Lower lobe of right lung (tissue), 2 donors: ENCODE measurements at places on chromosomes 2 and 18. TPM values are rescaled to one million over a fixed set of nuclear protein-coding genes. Genes with fewer than 3 reads are reported as not detected.
A peak's percentile ranks its signal among the peaks of the same experiment; 100 is the strongest.

GRCh38 chr2:239278361-239278760 lies 122.5 kb downstream of the HDAC4 start:
- no peaks in the 10 kb centered on the region for H3K36me3 ChIP-seq
- H3K4me3 ChIP-seq = no peak overlapping the region
- H3K27ac ChIP-seq = no peak overlapping the region
- H3K4me1 ChIP-seq = peaks cover 35% of the 10 kb centered on the region
- H3K27me3 ChIP-seq = no peaks in the 10 kb centered on the region
- no peak for DNase-seq

GRCh38 chr18:13161276-13161899 lies 57.2 kb upstream of the LDLRAD4 start:
- no peak overlapping the region for H3K27ac ChIP-seq
- no peak overlapping the region for H3K4me3 ChIP-seq
- DNase-seq = no peak
- H3K4me1 ChIP-seq = no peaks in the 10 kb centered on the region

- no peak for DNase-seq
- peaks cover 13% of the 10 kb centered on the region for H3K4me1 ChIP-seq
- no peak overlapping the region for H3K27ac ChIP-seq
- H3K4me3 ChIP-seq = no peak overlapping the region
These were observed 160.0 kb upstream of the TRIB2 start for GRCh38 chr2:12556762-12557161.

GRCh38 chr2:232196802-232197201 lies 181.7 kb upstream of the ALPP start:
- H3K27me3 ChIP-seq = no peaks in the 10 kb centered on the region
- H3K4me1 ChIP-seq = no peaks in the 10 kb centered on the region
- H3K4me3 ChIP-seq = no peak overlapping the region
- H3K36me3 ChIP-seq = peaks cover 16% of the 10 kb centered on the region

DNA sequence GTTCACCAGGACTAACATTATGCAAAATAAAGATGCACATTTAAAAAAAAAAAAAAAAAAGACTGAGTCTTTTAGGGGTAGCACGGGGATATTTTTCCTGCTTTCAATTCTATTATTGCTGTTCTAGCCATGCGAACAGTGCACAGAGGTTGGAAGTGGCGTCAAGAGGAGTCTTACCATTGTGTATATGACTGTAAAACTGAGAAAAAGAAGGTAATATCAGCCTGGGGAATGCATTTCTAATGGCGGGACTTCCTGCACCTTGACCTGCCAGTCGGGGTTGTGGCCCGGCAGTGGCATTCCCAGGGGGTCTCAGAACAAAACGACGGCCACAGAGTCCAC lies 48.5 kb upstream of the ATP6V1B1 start:
- peak overlapping the region; percentile 42 for H3K4me3 ChIP-seq
- H3K4me1 ChIP-seq = peaks cover 25% of the 10 kb centered on the region
- no peak for DNase-seq
- H3K36me3 ChIP-seq = no peaks in the 10 kb centered on the region
- no peak overlapping the region for H3K27ac ChIP-seq

GRCh38 chr2:68560545-68560944 lies 82.8 kb upstream of the PROKR1 start:
- no peaks in the 10 kb centered on the region for H3K4me1 ChIP-seq
- no peaks in the 10 kb centered on the region for H3K27me3 ChIP-seq
- H3K4me3 ChIP-seq = no peak overlapping the region

DNA sequence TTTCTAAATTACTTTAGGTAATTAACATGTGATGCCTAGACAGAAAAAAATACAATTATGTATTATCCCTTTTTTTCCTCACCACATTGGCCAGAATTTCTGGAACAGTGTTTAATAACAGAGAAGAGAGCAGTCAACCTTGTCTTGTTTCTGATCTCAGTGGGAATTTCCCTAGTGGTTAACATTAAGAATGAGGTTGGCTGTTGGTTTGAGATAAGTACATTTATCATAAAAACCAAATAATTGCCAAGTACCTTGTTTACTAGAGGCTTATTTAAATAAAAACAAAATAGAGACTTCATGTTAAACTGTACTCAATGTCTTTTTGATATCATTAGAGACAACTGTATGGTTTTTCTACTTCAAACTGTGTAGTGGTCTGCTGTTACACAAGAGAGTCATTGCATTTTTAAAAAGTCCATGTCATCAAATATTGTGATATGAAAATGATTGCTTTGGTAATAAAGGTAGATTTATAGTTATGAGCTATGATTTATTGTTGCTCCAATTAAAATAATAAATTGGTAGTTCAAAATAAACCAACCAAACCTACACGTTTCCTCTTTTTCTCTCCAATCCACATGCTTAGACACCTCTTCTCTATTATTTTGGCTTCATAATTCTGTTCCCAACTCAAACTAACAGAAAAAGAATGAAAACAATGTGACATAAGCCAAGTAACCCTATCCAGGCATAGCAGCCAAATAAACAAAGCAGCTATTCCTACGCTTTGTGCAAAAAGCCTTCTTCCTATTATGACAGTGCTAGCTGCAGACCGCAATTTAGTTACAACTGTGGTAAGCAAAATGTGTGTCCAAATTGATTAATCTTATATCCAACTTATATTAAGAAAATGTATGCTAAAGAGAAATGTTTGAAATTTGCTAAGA lies 20.9 kb upstream of the TANK start:
- H3K4me3 ChIP-seq = peak overlapping the region; percentile 44
- no peaks in the 10 kb centered on the region for H3K36me3 ChIP-seq
- no peaks in the 10 kb centered on the region for H3K27me3 ChIP-seq
- H3K27ac ChIP-seq = no peak overlapping the region
- no peak for DNase-seq

DNA sequence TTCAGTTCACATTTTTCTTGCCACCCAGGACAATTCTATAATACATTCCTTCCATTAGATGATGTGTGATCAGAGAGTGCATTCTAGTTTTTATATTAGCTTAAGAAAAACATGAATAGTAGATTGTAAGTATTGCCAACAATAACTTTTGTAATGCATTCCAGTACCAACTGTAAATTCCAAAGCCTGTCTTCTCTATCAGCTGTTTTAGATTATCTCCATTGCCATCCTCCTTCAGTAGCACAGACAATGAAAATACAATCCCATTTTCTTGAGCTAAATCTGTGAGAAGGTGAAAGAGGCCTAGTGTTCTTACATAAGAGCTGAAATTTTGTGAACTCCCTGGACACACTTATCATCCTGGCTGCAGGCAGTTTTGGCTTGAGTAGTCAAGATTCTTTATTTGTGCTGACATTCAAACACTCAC lies 103.9 kb downstream of the CCBE1 start:
- no peaks in the 10 kb centered on the region for H3K36me3 ChIP-seq
- H3K4me3 ChIP-seq = no peak overlapping the region
- no peak for DNase-seq
- H3K27me3 ChIP-seq = no peaks in the 10 kb centered on the region

- no peaks in the 10 kb centered on the region for H3K36me3 ChIP-seq
- no peaks in the 10 kb centered on the region for H3K27me3 ChIP-seq
- DNase-seq = no peak
- peak overlapping the region; percentile 80 for H3K27ac ChIP-seq
- no peak overlapping the region for H3K4me3 ChIP-seq
These were observed 114.3 kb upstream of the PPP1CB start for GRCh38 chr2:28637066-28638047.

DNA sequence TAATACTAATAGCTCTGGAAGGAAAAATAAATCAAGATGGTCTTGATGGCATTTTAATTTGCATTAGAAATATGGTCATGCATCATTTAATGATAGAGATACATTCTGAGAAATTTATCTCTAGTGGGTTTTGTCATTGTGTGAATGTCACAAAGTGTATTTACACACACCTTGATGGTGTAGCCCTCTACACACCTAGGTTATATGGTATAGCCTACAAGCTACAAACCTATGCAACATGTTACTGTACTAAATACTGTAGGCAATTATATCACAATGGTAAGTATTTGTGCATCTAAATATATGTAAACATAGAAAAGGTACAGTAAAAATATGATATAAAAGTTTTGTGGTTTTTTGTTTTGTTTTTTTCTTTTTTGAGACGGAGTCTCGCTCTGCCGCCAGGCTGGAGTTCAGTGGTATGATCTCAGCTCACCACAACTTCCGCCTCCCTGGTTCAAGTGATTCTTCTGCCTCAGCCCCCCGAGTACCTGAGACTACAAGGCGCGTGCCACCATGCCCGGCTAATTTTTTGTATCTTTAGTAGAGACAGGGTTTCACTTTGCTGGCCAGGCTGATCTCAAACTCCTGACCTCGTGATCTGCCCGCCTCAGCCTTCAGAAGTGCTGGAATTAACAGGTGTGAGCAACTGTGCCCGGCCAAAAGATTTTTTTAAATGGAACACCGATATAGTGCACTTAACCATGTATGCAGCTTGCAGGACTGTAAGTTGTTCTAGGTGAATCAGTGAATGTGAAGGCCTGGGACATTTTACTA lies 83.7 kb upstream of the UBXN4 start:
- no peak for DNase-seq
- H3K4me3 ChIP-seq = no peak overlapping the region
- H3K4me1 ChIP-seq = no peaks in the 10 kb centered on the region

GRCh38 chr18:55268628-55269275 lies 309.5 kb upstream of the CCDC68 start:
- H3K27ac ChIP-seq = no peak overlapping the region
- peaks cover 34% of the 10 kb centered on the region for H3K4me1 ChIP-seq
- no peak overlapping the region for H3K4me3 ChIP-seq
- peaks cover 13% of the 10 kb centered on the region for H3K36me3 ChIP-seq

- no peak for DNase-seq
- no peak overlapping the region for H3K27ac ChIP-seq
- H3K36me3 ChIP-seq = no peaks in the 10 kb centered on the region
- H3K4me1 ChIP-seq = no peaks in the 10 kb centered on the region
These were observed 19.5 kb downstream of the RBM44 start for GRCh38 chr2:237818066-237818473.

GRCh38 chr2:145751155-145751554 lies 1231.2 kb upstream of the ZEB2 start:
- H3K4me3 ChIP-seq = no peak overlapping the region
- no peak for DNase-seq
- H3K4me1 ChIP-seq = peaks cover 35% of the 10 kb centered on the region
- no peaks in the 10 kb centered on the region for H3K36me3 ChIP-seq

GRCh38 chr18:78457731-78458130 lies 521.9 kb upstream of the SALL3 start:
- H3K4me1 ChIP-seq = no peaks in the 10 kb centered on the region
- H3K36me3 ChIP-seq = no peaks in the 10 kb centered on the region
- no peak for DNase-seq
- H3K27me3 ChIP-seq = no peaks in the 10 kb centered on the region
- no peak overlapping the region for H3K4me3 ChIP-seq
- no peak overlapping the region for H3K27ac ChIP-seq

GRCh38 chr18:13220361-13220991 lies 1.9 kb downstream of the LDLRAD4 start:
- peaks cover 14% of the 10 kb centered on the region for H3K27me3 ChIP-seq
- H3K4me1 ChIP-seq = peaks cover 76% of the 10 kb centered on the region
- no peak overlapping the region for H3K4me3 ChIP-seq
- H3K27ac ChIP-seq = no peak overlapping the region
- no peaks in the 10 kb centered on the region for H3K36me3 ChIP-seq

DNA sequence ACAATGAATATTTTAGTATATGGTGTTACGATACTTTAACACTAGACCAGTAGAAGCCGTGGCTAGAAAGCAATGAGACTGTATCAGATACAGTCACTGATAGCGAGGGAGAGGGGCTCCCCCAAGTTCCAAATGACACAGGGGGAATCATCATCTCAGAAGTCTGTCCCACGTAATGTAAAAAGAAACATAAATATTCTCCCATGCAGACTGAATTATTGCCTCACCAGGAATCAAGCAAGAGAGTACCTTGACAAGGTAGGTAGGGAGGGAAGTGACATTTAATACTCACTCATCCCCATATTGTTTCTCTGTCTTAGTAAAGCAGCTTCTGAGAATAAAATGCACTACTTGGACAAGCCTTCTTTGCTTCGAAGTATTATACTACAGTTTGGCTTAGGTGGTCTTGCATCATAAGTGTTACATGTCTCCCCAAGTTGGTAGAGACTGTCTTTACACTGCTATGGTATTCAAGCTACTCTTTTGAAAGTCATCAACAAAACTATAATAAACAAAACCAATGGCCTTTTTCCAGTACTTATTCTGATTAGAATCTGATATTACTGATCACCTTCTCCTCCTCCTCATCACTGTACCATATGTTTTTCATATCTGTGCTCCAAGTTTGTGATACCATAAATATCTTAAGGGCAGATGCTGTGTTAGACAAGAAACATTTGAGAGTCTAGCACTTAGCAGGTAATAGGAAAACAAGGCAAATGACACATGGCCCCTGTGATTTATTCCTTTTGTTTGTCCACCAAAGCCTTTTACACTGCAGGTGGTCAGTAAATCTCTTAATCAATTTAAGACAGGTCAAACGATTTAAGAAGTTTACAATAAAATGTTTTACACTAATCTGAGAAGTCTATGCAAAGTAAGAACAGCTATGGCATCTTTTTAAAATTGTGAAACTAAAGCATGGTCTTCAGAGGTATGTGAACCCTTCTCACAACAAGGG lies 2.7 kb downstream of the LAPTM4A start:
- H3K27me3 ChIP-seq = no peaks in the 10 kb centered on the region
- H3K4me1 ChIP-seq = peaks cover 67% of the 10 kb centered on the region
- H3K36me3 ChIP-seq = no peaks in the 10 kb centered on the region
- H3K4me3 ChIP-seq = peak overlapping the region; percentile 72

DNA sequence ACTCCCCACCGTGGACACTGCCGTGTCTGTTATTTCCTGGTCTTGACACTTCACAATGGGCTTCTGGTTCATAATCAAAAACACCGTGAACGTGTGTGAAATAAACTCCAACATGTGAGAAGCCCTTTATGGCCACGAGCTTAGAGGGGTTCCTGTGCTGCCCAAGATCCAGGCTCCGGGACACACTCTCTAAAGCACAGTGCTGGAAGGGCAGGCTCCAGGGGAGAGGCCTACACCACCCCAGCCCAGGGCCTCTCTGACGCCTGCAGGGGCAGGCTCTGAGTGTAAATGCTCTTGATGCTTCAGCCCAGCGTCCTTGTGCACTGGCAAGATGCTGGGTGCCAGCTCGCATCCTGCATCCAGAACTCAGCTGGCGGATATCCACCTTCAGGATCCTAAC lies 13.7 kb downstream of the CHST10 start:
- H3K4me3 ChIP-seq = no peak overlapping the region
- H3K4me1 ChIP-seq = no peaks in the 10 kb centered on the region
- DNase-seq = no peak
- H3K27ac ChIP-seq = no peak overlapping the region

DNA sequence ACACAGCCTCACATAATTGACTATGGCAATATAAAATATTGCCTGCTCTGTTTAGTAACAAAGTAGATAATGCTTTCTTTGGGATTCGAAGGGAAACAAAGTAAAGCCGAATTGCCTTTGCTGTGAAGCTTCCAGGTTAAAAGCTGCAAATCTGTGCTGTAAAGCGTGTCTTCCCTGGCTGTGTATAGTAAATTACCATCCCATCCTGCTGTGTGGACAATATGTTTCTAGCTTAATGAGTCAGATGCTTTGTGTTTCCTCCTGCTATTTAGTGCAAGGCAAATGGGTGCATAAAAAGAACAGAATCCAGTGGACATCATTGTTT lies 265.1 kb downstream of the SOCS6 start:
- H3K27me3 ChIP-seq = no peaks in the 10 kb centered on the region
- H3K27ac ChIP-seq = no peak overlapping the region
- no peaks in the 10 kb centered on the region for H3K4me1 ChIP-seq
- DNase-seq = no peak
- no peak overlapping the region for H3K4me3 ChIP-seq

GRCh38 chr2:75022516-75022915 lies 64.1 kb downstream of the POLE4 start:
- H3K4me3 ChIP-seq = no peak overlapping the region
- no peaks in the 10 kb centered on the region for H3K4me1 ChIP-seq
- no peaks in the 10 kb centered on the region for H3K27me3 ChIP-seq
- H3K27ac ChIP-seq = no peak overlapping the region
- no peak for DNase-seq

The CYP27C1 gene
- not detected for total RNA-seq

The CCDC68 gene
- 20.2 TPM for total RNA-seq

The TDRD15 gene
- not detected for total RNA-seq

The IL1F10 gene
- total RNA-seq = not detected

The PPM1G gene
- total RNA-seq = 52.0 TPM

The CXCR4 gene
- total RNA-seq = 55.1 TPM
